Right atrium auricular region (tissue), 2 donors: ENCODE measurements at places on chromosomes 6 and 20.

DNA sequence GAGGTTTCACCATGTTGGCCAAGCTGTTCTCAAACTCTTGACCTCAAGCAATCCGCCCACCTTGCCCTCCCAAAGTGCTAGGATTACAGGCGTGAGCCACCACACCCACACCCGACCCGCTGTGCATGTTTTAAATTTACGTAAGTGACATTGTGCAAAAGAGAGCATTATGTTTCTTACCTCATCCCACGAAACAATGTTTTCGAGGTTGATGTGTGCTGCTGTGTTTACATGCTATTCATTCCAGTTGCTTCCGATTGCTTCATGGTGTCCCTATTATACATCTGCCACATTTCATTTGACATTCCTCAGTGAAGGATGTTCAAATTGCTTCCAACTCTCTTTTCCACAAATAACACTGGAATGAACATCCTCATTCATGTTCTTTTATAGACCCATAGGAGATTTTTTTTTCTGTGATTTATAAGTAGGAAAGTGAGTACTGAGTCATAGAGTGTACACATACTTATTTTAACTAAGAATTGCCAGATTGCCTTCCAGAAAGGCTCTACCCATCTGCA is 403.9 kb upstream of the JARID2 start:
- no peak for DNase-seq
- H3K27ac ChIP-seq: no peak overlapping the region
- H3K4me1 ChIP-seq: no peaks in the 10 kb centered on the region

- H3K4me1 ChIP-seq: no peaks in the 10 kb centered on the region
- DNase-seq: no peak
- no peaks in the 10 kb centered on the region for H3K36me3 ChIP-seq
- H3K27ac ChIP-seq: no peak overlapping the region
- H3K4me3 ChIP-seq: no peak overlapping the region
Measured at GRCh38 chr6:9711365-9711764, 703.5 kb downstream of the TFAP2A start.

GRCh38 chr6:144219056-144219685 is 66.0 kb upstream of the UTRN start:
- H3K36me3 ChIP-seq: no peaks in the 10 kb centered on the region
- H3K27me3 ChIP-seq: no peaks in the 10 kb centered on the region
- no peak for DNase-seq
- H3K4me1 ChIP-seq: peaks cover 18% of the 10 kb centered on the region
- no peak overlapping the region for H3K27ac ChIP-seq

DNA sequence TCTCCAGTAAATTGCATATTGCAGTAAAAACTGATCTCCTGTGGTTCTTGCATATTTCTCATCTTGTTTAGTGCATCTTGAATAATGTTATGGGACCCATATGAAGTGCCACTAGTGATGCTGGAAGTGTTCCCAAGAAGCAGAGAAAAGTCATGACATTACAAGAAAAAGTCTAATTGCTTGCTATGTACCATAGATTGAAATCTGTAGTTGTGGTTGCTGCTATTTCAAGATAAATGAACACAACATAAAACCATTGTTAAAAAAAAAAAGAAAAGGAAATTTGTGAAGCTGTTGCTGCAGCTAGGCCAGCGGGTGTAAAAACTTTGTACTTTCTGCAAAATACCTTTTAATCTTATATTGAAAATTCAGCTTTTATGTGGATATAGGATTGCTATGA is 304.5 kb downstream of the PHF3 start:
- H3K36me3 ChIP-seq: no peaks in the 10 kb centered on the region
- no peak for DNase-seq
- no peaks in the 10 kb centered on the region for H3K4me1 ChIP-seq
- no peak overlapping the region for H3K4me3 ChIP-seq
- no peaks in the 10 kb centered on the region for H3K27me3 ChIP-seq
- no peak overlapping the region for H3K27ac ChIP-seq

GRCh38 chr6:129632172-129632613 is 77.8 kb downstream of the ARHGAP18 start:
- H3K27ac ChIP-seq: no peak overlapping the region
- no peak for DNase-seq
- H3K27me3 ChIP-seq: no peaks in the 10 kb centered on the region
- H3K4me3 ChIP-seq: no peak overlapping the region

DNA sequence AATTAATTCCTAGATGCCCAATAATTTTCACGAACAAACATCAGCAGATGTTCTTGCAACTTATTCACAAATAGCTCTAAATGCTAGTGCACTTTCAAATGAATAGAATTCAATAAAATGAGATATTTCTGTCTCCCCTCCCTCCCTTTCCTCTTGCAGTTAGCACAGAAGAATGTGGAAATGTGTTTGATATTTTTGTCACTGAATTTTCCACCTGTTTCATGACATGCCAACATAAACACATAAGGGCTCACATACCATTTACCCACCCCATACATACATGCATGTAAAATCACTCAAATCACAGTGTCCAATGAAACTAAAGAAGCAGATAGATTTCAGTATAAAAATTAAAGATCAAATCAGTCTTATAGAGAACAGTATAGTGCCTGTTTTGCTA is 746.9 kb upstream of the MARCKS start:
- no peak overlapping the region for H3K27ac ChIP-seq
- no peak overlapping the region for H3K4me3 ChIP-seq
- no peak for DNase-seq
- H3K4me1 ChIP-seq: no peaks in the 10 kb centered on the region
- H3K27me3 ChIP-seq: no peaks in the 10 kb centered on the region

GRCh38 chr6:16800942-16801341 is 39.7 kb upstream of the ATXN1 start:
- DNase-seq: no peak
- H3K27ac ChIP-seq: peak overlapping the region; percentile 91
- no peaks in the 10 kb centered on the region for H3K27me3 ChIP-seq
- H3K4me3 ChIP-seq: no peak overlapping the region

DNA sequence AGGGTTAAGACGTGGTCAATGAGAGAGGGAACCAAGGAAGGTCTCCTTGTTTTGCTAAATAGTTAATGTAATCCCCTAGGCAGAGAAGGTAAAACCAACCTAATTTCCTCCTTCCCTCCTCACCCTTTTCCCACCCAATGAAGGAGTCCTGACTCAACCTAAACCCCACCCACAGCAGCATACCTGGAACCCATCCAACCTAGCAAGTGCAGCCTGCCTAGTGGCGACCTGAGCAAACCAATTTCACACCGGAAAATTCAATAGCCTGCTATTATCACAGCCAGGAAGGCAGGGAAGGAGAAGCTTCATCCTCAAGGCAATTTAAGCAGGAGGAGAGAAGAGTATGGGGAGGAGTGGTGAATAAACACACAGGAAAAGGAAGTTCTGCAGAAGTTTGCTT is 46.9 kb downstream of the OSTM1 start:
- DNase-seq: no peak
- no peaks in the 10 kb centered on the region for H3K27me3 ChIP-seq
- no peak overlapping the region for H3K27ac ChIP-seq
- no peak overlapping the region for H3K4me3 ChIP-seq

GRCh38 chr20:47334022-47334551 is 22.4 kb downstream of the ZMYND8 start:
- no peaks in the 10 kb centered on the region for H3K36me3 ChIP-seq
- no peak for DNase-seq
- H3K4me1 ChIP-seq: no peaks in the 10 kb centered on the region
- H3K4me3 ChIP-seq: no peak overlapping the region

- H3K27me3 ChIP-seq: no peaks in the 10 kb centered on the region
- H3K36me3 ChIP-seq: no peaks in the 10 kb centered on the region
- no peaks in the 10 kb centered on the region for H3K4me1 ChIP-seq
Measured at GRCh38 chr6:41163419-41163717, 452 bp upstream of the TREM2 start.

DNA sequence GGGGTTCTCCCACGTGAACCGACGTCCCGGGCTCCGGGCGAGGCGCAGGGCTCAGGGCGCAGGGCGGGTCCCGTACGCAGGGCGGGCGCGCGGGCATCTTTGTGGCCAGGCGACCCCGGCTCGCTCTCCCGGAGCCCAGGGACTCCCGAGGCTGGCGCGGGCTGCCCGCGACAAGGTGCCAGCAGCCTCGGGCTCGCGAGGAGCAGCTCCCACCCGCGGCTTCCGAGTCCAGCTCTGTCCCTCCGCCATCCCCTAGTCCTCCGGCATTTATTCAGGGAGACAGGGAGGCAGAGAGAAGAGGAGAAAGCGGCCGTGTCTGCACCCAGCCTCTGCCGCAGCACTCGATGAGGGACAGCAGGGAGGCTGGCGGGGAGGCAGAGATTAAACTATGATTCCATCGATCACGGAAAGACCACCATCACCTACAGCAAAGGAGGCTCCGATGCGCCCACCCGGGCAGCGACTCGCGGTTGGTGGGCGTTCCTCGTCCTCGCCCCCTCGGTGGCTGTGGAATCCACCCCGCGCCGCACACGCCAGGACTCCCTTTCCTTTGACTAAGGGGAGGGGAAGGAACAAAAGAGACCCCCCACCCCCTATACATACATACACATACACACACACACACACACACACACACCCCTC is 1.1 kb downstream of the RGS17 start:
- peaks cover 2% of the 10 kb centered on the region for H3K27me3 ChIP-seq
- no peaks in the 10 kb centered on the region for H3K36me3 ChIP-seq
- peak overlapping the region; percentile 63 for H3K4me3 ChIP-seq
- no peaks in the 10 kb centered on the region for H3K4me1 ChIP-seq
